ENCODE measurements at places on chromosomes 2 and 18. TPM values are rescaled to one million over a fixed set of nuclear protein-coding genes. Genes with fewer than 3 reads are reported as not detected.

NOSTRIN gene
- not detected for total RNA-seq

GBX2 gene
- total RNA-seq, result not detected

IL36B gene
- not detected for total RNA-seq

ARHGEF4 gene
- 2.1 TPM for total RNA-seq

ANKRD29 gene
- 2.6 TPM for total RNA-seq

TM4SF20 gene
- not detected for total RNA-seq

DLGAP1 gene
- total RNA-seq, result 135 TPM
